ENCODE measurements at places on chromosomes 13 and 19. TPM values are rescaled to one million over a fixed set of nuclear protein-coding genes. Genes with fewer than 3 reads are reported as not detected.

PRSS57 gene
- not detected for total RNA-seq

NLRP4 gene
- total RNA-seq: 0.11 TPM

ZNF418 gene
- 4.6 TPM for total RNA-seq

PMIS2 gene
- not detected for total RNA-seq

DNAJC15 gene
- total RNA-seq: 4.5 TPM

ZNF66 gene
- total RNA-seq: 2.4 TPM

KLK6 gene
- 0.94 TPM for total RNA-seq

OR7G3 gene
- total RNA-seq: not detected

CRX gene
- not detected for total RNA-seq

LPAR6 gene
- 3.3 TPM for total RNA-seq

SYT5 gene
- 3.3 TPM for total RNA-seq

ITGBL1 gene
- total RNA-seq: not detected

CAPS gene
- 250 TPM for total RNA-seq

BEST2 gene
- not detected for total RNA-seq

FCAR gene
- not detected for total RNA-seq

CYP2A7 gene
- total RNA-seq: not detected

RFPL4A gene
- 2.7 TPM for total RNA-seq

IGLON5 gene
- not detected for total RNA-seq

TNFAIP8L1 gene
- 5.2 TPM for total RNA-seq
